GM04503 (cell line): ENCODE measurements at places on chromosomes 3 and 15.

DNA sequence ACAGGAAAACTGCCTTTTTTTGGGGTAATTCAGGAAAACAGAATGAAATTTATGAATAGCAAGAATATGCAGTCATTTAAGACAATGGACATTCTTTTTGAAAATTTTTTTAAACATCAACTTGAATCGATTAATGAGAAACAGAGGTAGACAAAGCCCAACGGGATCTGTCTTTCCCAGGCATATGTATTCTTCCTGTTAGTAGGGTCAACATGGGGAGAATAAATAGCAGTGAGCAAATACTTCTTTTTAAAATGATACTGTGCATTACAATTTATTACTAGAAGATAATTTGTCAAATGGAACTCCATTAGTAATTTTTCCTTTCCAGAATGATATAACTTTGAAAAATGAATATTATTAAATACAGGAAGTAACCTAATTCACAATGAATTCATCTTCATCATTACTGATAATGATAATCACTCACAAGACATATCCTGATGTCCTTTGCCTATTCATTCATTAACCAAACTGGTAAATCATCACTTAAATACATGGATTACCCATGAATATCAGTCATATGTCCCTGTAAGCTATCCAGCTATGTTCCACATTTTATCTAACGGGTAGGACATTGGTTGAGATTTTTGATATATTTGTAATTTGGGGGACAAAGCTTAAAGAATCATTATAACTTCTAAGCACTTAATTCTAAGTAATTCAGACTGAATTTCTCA lies 209.2 kb upstream of the CDIN1 start:
- DNase-seq = no peak

DNA sequence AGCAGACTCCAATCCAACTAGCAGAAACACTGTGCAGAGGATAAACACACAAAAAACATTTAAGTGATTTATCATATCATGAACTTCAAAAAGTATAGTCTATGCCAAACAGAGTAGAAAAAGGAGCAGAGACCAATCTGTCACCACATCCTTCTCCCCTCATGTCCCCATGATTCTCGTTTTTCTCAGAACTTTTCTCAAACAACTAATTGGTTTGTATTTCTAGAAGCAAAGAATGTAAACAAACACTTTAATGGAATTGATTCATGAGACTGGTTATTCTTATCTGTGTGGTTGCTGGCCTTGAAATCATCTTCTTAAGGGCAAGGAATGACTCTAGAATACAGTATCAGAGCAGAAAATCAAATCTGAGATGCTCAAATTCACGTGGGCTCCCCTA lies 294.2 kb upstream of the THBS1 start:
- peak; percentile 81 for DNase-seq

- DNase-seq = no peak
Observed at GRCh38 chr3:194348354-194348753, 2.8 kb downstream of the CPN2 start.

GRCh38 chr15:25797035-25797434 lies 66.1 kb downstream of the ATP10A start:
- no peak for DNase-seq

GRCh38 chr3:194573680-194574437 lies 59.4 kb downstream of the TMEM44 start:
- DNase-seq = no peak

GRCh38 chr3:30225021-30225420 lies 381.4 kb upstream of the TGFBR2 start:
- DNase-seq = no peak

DNA sequence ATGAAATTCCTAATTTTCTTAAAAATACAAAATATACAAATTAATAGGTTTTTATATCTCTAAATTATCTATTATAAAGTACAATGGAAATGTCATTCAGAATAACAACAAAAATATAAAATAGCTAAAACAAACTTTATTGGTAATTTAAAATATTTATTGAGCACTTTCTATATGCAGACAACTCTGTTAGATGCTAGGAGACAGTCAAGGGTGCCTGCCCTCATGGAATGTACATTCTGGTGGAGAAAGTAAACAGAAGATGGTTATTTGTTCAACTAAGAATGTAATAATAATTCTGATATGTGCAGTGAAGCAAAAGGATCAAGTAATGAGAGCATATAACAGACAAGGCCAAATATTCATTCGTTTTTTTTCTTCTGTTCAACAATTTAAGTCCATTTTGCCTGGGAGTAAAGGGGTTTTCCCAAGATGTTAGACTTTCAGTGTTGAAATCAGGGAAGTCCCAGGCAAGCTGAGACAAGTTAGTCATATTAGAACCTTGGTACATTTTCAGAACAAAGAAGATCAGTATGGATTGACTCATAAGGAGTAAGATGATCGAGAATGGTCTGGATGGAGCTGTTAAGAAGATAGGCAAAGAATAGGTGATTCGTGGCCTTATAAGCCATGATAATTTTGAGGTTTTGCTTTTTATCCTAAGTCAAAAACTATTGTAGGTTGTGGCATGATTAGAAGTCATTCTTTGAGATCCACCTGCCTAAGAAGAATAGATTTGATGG lies 150.2 kb upstream of the MLF1 start:
- peak; percentile 21 for DNase-seq

DNA sequence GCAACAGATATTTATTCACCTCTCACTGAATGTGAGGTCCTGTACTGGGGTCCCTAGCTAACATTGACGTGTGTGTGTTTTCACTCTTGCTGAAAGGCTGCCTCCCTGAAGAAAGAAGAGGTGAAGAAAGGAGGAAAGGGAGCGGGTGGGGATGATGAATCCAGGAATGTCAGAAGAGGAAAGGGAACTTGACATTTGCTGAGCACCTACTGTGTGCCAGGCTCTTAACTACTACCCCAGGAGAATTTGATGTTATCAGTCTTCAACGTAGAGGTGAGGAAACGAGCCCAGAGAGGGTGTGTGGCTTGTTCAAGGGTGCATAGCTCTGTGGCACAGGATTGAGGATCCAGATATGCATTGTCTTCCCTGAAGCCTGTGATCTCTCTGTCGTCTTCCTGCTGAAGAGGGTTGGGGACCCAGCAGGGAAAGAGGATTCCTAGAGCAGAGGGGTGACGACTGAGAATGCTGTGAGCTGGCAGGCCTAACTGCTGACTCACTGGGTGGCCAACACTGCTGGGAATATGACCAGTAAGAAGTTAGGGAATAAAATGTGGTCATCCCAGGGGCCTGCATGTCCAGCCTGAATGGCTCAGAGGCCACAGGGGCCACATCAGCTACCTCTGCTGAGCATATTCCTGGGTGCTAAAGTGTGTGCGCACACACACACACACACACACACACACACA lies 6.6 kb upstream of the ATP2B2 start:
- DNase-seq = peak; percentile 22
